ENCODE measurements at places on chromosomes 4 and X.

DNA sequence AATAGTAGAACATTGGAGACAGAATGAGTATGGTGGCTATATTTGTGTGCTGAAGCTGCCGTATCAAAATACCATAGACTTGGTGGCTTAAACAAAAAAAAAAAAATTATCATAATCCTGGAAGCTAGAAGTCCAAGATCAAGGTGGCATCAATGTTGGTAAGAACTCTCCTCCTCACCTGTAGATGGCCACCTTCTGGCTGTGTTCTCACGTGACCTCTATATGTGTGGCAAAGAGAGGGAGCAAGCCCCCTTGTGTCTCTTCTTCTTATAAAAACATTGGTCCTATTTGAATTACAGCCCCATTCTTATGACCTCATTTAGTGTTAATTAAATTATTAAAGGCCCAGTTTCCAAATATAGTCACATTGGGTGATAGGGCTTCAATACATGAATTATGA lies 1640.9 kb upstream of the PCDH7 start:
- no peak for DNase-seq

GRCh38 chr4:90001023-90001422 lies 106.4 kb downstream of the MMRN1 start:
- no peak for DNase-seq

- no peak for DNase-seq
Observed at GRCh38 chr4:57109411-57109846, 756 bp downstream of the IGFBP7 start.

- no peak for DNase-seq
Observed at GRCh38 chr4:79121875-79122358, 182.7 kb upstream of the PAQR3 start.

GRCh38 chr4:40409835-40410234 lies 74.7 kb downstream of the CHRNA9 start:
- no peak for DNase-seq

- peak; percentile 79 for DNase-seq
Observed at GRCh38 chr4:186587416-186588018, 32.1 kb upstream of the MTNR1A start.

GRCh38 chr4:155491336-155492120 lies 114.8 kb upstream of the MAP9 start:
- no peak for DNase-seq

DNA sequence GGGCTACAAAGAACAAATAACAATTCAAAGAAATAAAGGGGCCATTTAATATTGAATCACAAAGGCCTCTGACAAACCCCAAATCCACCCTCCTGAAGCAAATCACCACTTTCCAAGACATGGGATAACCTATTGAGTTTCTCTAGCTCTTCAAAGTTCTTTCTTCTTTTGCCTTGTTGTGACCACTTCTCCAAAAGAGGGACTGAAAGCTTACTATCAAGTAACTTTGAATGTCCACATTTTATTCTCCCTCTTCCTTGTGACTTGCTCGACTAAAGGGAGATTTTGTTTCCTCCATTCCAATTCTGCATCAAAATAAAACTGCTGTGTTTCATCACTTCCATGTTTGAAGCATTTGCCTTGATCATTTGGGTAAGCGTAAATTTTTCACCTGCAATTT lies 166.6 kb upstream of the SLC7A11 start:
- no peak for DNase-seq

DNA sequence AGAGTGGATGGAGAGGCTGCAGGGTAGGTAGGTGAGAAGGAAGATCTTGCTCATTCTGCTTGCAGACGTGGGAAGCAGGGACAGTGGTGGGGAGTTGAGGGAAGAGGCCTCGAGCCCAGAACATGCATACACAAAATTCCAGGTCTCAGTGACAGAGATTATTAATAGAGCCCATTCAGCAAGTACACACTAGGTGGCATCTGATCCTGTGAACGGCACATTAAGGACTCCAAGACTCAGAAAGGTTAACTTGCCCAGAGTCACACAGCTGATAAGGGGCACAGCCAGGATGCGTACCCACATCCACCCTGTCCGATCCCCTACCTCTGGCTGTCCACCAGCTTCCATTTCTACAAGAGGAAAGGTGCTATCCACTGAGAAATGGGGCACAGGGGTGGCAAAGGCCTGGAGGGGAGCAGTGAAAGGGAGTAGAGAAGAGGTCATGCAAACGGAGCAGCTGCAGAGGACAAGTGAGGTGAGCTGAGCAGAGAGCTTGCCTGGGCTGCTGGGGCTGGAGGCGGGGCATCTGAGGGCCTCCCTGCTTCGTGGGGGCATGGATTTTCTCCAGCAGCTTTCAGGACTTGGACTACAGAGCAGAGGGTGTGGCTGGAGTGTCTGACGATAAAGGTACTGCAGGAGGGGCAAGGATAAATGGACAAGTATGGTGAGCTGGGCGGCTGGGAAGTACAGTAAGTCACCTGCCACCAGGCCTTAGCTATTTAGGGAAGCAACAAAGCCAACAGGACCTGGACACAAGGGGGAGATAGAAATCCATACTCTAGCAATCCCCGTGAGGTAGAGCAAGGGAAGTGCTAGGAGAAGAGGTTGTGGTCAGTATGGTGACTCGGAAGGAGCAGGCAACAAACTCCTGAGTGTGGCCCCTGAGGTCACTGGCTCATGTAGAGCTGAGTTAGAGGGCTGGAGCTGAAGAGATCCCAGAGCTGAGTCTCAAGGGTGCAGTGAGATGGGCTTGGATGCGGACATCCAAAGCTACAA lies 11.2 kb downstream of the IDS start:
- no peak for DNase-seq

GRCh38 chr4:56953680-56954520 lies 23.5 kb downstream of the NOA1 start:
- DNase-seq = no peak

- no peak for DNase-seq
Observed at GRCh38 chr4:56768316-56768715, 53.2 kb downstream of the SPINK2 start.

- no peak for DNase-seq
Observed at GRCh38 chrX:44890247-44890646, 17.3 kb downstream of the KDM6A start.

- no peak for DNase-seq
Observed at GRCh38 chr4:148166132-148166591, 276.1 kb downstream of the NR3C2 start.

GRCh38 chrX:1521459-1521956 lies 15.5 kb downstream of the P2RY8 start:
- peak; percentile 71 for DNase-seq

GRCh38 chr4:53744446-53745160 lies 153.3 kb upstream of the LNX1 start:
- DNase-seq = no peak

All from activated CD8-positive, alpha-beta memory T cell treated with anti-CD3 and anti-CD28 coated beads, Interleukin-2, amount 50 U/mL, for 48 hours (primary cell).